ENCODE measurements at places on chromosomes 7 and 10.
A peak's percentile ranks its signal among the peaks of the same experiment; 100 is the strongest.

DNA sequence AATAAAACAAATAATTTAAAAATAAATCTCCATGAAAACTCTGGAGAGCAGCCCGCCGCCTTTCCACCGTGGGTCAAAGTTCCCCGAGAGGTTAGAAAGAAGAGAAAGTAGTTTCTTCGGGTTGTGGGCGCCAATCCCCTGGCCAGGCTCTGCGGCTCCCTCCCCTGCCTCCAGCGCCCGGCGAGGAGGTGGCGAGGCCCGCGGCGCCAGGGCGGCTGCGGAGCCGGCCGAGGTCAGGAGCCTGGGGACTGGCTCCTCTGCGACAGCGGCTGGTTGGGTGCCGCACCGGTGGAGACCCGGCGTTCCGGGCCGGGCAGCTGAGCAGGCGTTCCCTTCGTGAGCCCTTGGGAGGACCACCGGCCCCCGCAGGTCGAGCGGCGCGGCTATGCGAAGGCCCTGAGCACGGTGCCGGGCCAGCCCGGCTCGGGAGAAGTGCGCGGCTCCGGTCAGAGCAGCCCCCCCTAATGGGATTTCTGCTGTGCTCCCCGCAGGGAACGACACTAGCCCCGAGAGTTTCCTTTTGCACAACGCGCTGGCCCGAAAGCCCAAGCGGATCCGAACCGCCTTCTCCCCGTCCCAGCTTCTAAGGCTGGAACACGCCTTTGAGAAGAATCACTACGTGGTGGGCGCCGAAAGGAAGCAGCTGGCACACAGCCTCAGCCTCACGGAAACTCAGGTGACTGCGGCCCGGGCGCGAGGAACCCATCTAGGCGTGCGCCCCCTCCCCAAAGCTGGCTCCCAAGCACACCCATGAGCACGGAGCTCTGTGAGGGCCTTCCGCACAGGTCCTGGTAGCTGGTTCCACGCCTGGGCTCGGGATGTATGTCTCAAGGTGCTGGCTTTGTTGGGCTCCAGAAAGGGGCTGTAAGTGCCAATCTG lies 2.8 kb downstream of the EMX2 start:
- DNase-seq, result no peak

GRCh38 chr10:122323189-122323588 lies 51.3 kb upstream of the PLEKHA1 start:
- no peak for DNase-seq

GRCh38 chr10:72525277-72525676 lies 100.6 kb downstream of the MICU1 start:
- DNase-seq, result no peak

DNA sequence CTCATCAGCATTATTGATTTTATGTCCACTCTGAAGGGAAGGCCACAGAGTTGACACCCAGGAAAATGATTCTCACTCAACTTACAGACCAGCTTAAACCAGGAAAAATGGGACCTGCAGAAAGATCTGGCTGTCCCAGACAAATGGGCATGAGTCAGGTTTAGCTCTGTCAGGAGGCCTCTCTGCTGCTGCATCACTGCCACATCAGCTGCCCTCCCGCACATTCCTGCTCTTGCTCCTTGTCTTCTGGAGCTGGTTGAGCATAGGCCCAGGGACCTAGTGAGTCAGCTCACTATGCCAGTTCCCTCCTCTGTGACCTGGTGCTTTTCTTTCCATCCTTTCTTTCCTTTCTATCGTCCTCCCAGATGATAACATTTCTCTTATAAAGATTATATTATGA lies 18.8 kb upstream of the SMNDC1 start:
- no peak for DNase-seq

- DNase-seq, result no peak
Observed at GRCh38 chr10:1209355-1209979, 153.3 kb downstream of the WDR37 start.

DNA sequence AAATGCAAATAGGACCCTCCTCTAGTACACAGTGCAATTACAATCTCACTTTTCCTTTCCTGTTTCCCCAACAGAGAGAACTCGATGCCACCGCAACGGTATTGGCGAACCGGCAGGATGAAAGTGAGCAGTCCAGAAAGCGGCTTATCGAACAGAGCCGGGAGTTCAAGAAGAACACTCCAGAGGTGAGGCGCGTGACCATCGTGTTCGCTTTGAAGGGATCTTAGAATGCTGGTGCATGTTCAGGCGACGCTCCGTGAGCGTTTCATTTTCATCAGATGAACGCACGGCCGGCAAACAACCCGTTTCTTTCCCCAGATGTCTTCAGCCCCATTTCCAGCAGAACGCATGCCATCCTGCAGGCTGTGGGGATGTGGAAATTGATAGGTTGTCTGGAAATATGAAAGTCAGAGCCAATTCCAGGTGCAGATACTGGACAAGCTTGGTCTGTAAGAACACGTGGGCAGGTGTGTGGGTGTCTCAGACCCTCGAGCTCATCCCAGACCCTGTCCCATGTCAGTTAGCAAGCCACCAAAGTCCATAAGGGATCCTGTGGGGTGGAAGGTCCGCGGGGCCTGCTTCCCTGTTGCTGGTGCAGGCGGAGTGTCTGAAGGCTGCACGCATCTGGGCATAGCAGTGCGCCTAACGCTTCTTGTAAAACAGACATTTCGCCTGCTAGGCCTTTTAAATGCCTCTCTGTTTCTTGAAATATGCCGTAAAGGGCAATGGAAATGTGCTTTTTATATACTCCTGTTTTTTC lies 98.8 kb downstream of the CUX1 start:
- DNase-seq, result no peak

DNA sequence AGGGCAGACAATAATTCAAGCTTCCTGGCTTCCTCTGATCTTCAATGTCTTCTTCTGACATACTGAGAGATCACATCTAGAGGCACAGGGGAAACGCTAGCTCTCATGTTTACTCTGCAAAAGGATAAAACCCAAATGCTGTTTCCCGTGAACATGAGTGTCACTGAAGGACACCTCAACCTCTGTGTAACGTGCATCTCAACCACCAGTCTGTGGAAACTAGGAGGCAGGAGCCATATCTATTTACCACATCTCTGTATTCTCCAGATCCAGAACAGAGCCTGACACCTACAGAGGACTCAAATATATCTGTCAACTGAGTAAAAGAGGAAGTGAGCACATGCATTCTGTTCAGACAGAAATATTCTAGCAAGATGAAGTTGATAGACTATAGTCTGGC lies 140.3 kb upstream of the TARP start:
- DNase-seq, result no peak

GRCh38 chr10:43263551-43264343 lies 3.1 kb downstream of the RASGEF1A start:
- no peak for DNase-seq

DNA sequence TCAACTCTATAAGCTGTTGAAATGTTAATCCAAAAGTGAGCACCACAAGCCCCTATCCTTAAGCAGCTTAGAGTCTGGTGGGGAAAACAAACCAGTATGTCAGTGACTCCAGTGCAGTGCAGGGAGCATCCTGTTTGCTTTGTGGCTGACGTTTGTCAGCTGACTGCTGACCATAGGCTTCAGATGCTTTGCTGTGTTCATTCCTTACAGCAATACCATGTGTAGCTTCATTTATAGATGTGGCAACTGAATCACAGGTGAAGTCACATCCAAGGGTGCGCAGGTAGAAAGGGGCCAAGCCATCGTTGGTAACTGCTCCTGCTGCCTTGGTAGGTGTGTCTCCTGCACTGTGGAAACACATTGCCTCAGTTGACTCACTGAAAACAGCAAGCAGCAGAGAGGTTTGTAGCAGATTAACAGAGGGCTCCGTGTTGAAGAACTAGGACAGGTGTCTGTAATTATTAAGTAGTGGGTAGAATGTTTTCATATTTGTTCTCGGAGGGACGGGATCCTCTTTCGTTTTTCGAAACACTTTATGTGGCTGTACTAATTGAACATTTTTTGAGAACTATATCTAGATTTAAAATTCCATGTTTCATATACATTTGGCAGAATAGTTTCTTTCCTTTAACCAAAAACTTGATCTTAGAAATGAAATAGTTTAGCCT lies 2.0 kb downstream of the INSIG1 start:
- DNase-seq, result peak; percentile 17

- DNase-seq, result no peak
Observed at GRCh38 chr7:119868387-119868786, 404.6 kb upstream of the KCND2 start.

DNA sequence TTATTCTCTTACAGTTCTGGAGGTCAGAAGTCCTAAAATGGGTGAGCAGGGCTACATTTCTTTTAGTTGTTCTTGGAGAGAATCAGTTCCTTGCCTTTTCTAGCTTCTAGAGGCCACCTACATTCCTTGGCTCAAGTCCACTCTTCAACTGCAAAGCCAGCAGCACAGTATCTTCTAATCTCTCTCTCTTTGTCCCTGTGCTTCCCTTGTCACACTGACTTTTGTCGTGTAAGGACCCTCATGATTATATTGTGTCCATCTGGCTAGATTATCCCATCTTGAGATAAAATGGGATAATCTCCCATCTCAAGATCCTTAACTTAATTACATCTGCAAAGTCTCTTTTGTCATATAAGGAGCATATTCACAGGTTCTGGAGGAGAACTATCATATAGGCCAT lies 359.0 kb downstream of the ADRA2A start:
- no peak for DNase-seq

DNA sequence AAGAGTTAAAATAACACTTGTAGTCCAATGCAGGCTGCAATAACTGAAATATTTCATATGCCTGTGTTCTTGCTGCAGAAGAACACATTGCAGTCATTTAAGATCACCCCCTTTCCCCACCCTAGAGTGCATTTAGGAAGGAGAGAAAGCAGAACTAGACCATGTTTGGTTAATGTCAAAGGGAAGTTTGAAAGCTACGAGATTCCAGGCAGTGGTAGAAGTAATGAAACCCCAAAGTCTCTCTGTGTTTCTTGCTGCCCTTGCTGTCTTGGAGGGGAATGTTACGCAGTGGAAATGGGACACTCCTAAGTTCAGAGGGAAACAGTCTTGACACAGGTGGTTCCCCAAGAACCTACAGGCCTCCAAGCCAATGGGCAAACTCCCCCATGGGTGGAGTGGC lies 242.9 kb downstream of the PTEN start:
- no peak for DNase-seq

DNA sequence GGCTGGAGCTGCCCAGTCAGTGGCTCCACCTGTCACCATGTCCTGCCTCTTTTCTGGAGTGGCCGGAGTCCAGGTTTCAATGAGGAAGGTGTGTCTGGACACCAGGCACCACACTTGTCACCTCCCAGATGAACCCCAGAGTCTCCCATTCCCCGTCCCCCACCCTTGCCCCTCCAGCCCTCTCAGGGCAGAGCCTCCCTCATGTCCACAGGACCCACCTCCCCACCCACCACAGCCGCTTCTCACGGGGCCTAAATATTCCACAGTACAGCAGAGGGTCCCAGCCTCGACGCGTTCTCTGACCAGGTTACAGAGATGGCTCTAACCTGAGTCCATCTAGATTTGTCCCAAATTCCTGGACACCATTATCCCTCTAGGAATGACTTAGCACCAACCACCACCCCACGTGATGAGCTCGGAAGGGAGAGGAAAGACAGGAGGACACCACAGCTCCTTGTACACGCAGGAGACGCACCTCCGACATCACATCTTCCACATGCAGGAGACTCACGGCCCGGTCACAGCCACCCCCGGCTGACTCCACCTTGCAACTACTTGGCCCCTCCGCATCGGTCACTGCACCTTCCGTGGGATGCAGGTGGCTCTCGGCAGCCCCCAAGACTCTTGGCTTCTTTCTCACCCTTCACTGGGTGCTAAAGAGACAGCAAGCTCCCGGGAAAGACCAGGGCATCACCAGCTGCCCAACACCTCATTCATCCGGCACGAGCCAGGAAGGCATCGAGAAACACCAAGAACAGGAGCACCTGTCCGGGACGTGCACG lies 560.2 kb downstream of the DNAJB6 start:
- DNase-seq, result no peak

GRCh38 chr10:44413416-44413815 lies 28.5 kb upstream of the CXCL12 start:
- DNase-seq, result no peak

- no peak for DNase-seq
Observed at GRCh38 chr7:16091701-16092310, 329.5 kb downstream of the CRPPA start.

- no peak for DNase-seq
Observed at GRCh38 chr10:97053276-97053675, 132.5 kb downstream of the SLIT1 start.

DNA sequence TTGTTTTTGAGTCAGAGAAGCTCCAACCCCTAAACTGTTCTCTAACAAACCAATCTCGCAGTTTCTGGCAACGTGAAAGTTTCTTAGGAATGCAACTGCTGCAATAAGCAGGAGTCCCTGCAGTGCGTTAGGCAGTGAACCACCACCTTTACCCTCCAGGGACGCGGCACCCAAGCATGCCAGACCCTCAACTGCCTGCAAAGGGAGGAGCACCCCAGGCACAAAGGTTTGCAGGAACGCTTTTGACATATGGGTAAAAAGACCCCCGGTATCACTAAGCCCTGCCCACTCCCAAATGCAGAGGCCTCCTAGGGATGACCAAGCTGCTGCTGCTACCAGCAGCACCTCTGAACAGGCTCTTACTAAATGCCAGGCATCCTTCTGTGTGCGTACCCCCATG lies 4.7 kb downstream of the TBRG4 start:
- no peak for DNase-seq

- DNase-seq, result no peak
Observed at GRCh38 chr7:139886206-139886605, 57.1 kb downstream of the TBXAS1 start.

- DNase-seq, result no peak
Observed at GRCh38 chr10:72229261-72230251, 13.5 kb upstream of the ASCC1 start.

- DNase-seq, result no peak
Observed at GRCh38 chr7:116138202-116138801, 72.0 kb upstream of the TES start.

All from CD4-positive, CD25-positive, alpha-beta regulatory T cell (primary cell).